ENCODE measurements at places on chromosomes 7 and 10.

- no peak for DNase-seq
Measured at GRCh38 chr7:100570954-100571828, 2.5 kb downstream of the SAP25 start.

DNA sequence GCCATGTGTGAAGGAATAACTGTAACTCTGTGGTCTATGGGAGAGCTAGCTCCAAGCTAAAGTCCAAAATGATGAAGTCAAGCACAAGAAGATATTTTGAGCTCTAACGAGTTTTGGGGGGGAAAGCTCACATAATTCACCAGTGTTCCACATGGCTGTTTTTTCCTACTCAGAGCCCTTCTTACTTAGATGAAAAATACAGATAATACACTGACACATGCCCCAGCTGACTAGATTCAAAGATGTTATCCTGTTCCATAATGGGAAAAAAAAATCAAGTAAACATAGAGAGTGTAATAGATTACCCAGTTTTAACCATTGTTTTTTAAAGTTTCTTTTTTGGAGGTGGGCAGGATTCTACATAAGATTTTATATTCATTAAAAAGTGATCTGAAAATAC is 86.6 kb downstream of the PRLHR start:
- DNase-seq: no peak

- DNase-seq: no peak
Measured at GRCh38 chr7:46720761-46721160, 799.7 kb upstream of the IGFBP3 start.

GRCh38 chr7:55912748-55913158 is 25.5 kb downstream of the ZNF713 start:
- DNase-seq: no peak

- no peak for DNase-seq
Measured at GRCh38 chr10:118672153-118672552, 76.7 kb upstream of the PRLHR start.

DNA sequence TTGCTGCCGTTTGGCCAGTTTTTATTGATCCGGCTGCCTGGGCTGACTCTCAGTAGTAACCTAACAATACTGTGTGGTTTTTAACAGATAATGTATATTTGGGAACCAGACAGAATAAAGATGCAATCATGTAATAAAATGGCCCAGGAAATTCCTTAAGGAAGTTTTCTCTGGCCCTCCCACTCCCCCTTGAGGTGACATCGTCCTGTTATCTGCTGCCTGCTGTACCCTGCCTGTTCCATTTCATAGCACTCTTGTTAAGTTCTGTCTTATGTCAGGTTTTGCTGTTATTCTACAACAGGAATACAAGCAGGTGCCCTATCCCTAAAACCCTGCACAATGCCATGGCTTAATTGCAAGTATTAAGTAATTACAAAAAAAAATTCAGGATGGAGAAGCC is 12.5 kb downstream of the ITGB8 start:
- no peak for DNase-seq

DNA sequence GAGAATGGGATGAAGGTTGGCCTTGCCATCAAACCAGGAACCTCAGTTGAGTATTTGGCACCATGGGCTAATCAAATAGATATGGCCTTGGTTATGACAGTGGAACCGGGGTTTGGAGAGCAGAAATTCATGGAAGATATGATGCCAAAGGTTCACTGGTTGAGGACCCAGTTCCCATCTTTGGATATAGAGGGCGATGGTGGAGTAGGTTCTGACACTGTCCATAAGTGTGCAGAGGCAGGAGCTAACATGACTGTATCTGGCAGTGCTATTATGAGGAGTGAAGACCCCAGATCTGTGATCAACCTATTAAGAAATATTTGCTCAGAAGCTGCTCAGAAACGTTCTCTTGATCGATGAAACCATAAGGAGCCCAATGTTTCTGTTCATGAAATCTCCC is 637 bp downstream of the RPEL1 start:
- no peak for DNase-seq

GRCh38 chr10:80491251-80492102 is 37.4 kb downstream of the TSPAN14 start:
- no peak for DNase-seq

DNA sequence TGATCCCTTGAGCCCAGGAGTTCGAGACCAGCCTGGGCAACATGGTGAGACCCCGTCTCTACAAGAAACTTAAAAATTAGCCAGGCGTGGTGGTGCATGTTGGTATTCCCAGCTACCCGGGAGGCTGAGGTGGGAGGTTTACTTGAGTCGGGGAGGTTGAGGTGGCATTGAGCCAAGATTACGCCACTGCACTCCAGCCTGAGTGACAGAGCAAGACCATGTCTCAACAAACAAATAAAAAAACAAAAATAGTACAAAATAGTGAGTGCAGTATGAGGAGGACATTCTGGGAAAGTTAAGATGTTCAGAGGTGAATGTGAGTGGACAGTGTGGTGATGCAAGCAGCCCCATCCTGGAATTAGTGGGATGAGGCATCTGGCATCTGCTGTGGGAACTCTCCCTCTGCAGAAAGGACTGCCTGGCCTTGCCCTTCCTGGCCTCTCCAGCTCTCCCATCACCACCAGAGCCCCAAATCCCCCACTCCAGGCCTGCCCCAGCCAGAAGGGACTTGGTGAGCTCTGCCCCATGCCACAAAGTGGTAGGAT is 96.6 kb upstream of the PARD3 start:
- DNase-seq: no peak

- DNase-seq: no peak
Measured at GRCh38 chr10:130027716-130028464, 63.8 kb upstream of the EBF3 start.

- DNase-seq: no peak
Measured at GRCh38 chr7:129914536-129915272, 38.1 kb downstream of the UBE2H start.

GRCh38 chr7:69605546-69605945 is 7.3 kb downstream of the AUTS2 start:
- DNase-seq: no peak

DNA sequence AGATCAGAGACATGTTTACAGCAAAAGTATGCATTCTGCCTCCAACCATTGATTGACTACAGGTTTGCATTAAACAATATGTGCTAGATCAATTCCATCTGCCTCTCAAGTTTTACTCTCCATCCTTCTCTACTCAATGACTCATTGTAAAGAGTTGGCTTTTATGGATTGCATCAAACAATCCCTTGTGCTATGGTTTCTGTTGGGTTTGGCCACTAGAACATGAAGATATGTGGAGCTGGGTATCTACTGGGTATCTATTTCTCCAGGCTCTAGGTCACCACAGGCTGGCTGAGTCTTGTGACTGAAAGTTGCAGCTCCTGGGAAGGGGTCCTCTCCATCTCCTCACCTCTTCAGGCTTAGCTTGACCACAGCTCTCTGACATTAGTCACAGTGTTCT is 204.7 kb downstream of the DGKI start:
- DNase-seq: no peak

GRCh38 chr10:17379151-17379690 is 75.2 kb downstream of the ST8SIA6 start:
- DNase-seq: no peak

GRCh38 chr7:120805636-120806388 is 52.1 kb downstream of the TSPAN12 start:
- peak; percentile 28 for DNase-seq

DNA sequence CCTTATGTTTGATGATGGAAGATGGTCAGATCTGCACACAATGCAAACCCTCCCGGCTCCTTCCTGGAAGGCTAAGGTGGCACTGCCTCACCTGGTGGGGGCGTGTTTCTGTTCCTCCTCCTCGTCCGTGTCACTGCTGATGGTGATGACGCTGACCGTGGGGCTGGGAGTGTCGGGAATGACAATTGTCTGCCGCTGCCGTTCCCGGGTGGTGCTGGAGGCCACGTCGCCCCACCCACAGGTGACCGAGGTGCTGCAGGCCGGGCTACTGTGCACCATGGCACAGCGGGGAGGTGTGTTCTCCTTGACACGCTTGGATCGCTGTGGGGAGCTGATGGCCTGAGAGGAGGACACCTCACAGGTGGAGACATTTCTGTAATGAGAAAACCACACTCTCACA is 73.1 kb downstream of the CLEC2L start:
- DNase-seq: no peak

GRCh38 chr7:49706106-49706505 is 67.3 kb upstream of the VWC2 start:
- DNase-seq: no peak

GRCh38 chr10:74114041-74114448 is 36.6 kb downstream of the AP3M1 start:
- DNase-seq: no peak

- DNase-seq: no peak
Measured at GRCh38 chr7:6246251-6246917, 26.0 kb downstream of the CYTH3 start.

- DNase-seq: no peak
Measured at GRCh38 chr10:46247181-46247475, 39.7 kb upstream of the ANTXRL start.

GRCh38 chr7:557558-557881 is 37.9 kb upstream of the PDGFA start:
- DNase-seq: no peak

- DNase-seq: no peak
Measured at GRCh38 chr7:1616741-1617140, 46.9 kb upstream of the PSMG3 start.

- DNase-seq: no peak
Measured at GRCh38 chr10:77506517-77507200, 130.9 kb downstream of the KCNMA1 start.

GRCh38 chr7:53611043-53611442 is 575.6 kb downstream of the POM121L12 start:
- DNase-seq: no peak

DNA sequence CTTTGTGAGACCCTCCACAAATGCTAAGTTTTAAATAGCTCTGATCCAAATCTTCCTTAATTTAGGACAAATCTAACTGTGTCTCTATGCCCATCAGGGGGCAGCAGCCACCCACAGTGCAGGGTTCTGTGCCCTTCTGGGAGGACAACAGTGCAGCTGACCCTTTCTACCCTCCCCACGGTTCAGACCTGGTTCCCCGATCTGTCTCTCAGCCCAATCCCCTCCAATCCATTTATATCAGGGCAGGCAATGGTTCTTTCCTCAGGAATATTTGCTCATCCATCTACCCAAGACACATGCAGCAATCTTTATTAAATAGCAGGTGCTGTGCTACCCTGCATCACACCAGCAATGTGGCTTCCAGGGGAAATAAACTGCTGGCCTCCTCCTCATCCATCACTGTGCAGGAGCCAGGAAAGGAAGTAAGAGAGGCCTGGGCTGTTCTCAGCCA is 4.0 kb upstream of the RBM28 start:
- no peak for DNase-seq

GRCh38 chr7:129054438-129055293 is at the start of gene TNPO3:
TNPO3 (minus strand) TSS chr7:129055111; CDS start chr7:129054770, 341 bp downstream.
- peak; percentile 81 for DNase-seq

DNA sequence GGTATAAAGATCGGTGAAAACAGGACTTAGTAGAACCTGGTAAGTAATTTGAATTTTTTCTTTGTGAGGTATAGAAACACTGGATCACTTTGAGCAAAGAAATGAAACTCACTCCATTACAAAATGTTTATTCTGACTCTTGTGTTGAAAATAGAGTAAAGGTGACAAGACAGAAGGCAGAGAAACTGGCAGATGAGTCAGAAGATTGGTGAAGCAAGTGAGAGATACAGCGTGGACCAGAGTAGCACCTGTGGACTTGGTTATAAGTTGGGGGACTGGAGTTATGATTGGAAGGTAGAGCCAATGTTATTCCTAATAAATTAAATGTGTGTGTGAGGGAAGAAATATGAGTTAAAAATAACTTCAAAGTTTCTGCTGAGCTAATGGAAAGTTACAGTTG is 620.9 kb downstream of the ZWINT start:
- no peak for DNase-seq

- peak; percentile 33 for DNase-seq
Measured at GRCh38 chr10:95246582-95247051, 44.2 kb downstream of the PDLIM1 start.

- no peak for DNase-seq
Measured at GRCh38 chr7:110891197-110891596, 199.7 kb upstream of the LRRN3 start.

GRCh38 chr10:48691812-48692528 is 7.3 kb downstream of the WDFY4 start:
- no peak for DNase-seq

DNA sequence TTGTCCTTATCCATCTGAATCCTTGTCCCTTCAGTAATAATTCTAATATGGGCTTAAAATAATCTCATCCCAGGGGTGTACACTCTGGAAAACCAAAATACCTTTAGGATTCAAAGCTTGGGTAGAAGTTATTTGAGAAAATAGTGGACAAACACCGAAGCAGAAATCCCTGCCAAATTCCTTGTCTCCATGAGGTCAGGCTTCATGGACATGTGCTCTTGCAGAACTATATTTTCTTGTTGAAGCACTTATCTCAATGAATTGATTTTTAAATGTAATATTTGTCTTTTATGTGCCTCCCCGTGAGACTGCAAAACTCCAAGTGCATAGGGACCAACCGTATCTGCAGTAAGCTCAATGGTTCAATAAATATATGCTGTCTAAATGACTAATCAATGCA is 1153.3 kb upstream of the AUTS2 start:
- DNase-seq: no peak

DNA sequence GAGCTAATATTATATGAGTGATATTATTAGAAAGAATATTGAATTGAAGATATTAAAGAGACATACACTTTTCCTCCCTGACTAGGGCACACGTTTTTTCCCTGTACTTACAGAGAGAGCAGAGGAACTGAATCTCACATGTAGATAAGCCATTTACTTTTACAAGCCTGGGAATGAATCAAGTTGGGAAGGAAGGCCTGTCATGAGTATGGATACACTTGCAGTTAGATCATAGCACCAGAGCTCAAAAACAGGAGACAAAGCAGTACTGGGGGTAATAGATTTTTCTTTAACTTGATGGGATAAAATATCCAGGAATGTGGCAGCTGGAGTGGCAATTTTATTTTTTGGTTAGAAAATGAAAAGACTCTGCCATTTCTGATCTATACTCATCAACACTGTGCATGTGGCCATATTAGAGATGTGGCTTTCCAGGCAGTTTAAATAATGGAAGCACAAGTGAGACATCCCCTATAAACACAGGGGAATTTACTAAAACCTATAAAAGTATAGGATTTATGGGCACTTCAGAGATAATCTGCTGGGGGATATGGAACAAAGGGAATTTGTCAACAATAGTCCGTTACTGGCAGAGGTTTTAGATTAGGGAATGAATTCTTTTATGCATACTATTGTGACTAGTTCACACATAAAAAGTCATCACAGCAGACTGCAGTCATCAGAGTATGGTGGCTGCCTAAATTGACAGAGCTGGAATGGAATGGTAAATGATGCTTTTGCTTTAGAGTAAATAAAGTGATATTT is 657.7 kb upstream of the MBL2 start:
- no peak for DNase-seq

DNA sequence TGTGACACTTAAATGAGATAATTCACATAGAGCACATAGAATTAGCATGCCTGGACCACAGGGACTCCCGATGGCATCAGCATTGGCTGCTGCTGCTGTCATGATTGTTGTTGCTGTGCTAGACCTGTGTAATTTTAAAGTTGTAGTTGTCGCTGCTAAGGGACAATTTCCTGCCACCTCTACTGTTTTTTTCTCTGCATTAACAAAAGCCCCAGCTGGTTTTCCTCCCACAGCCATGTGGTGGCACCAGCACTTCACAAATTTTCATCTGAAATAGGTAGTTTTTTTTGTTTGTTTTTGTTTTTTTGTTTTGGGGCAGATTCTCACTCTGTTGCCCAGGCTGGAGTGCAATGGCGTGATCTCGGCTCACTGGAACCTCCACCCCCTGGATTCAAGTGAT is 25.4 kb upstream of the PRXL2A start:
- DNase-seq: peak; percentile 12
